Lung microvascular endothelial cell (primary cell): ENCODE measurements at places on chromosomes 1 and 21. TPM values are rescaled to one million over a fixed set of nuclear protein-coding genes. Genes with fewer than 3 reads are reported as not detected.

GRCh38 chr1:40064797-40065499, 24.4 kb downstream of the CAP1 start:
- DNase-seq: no peak

Gene S100A11
- 4.8 and 18.7 TPM in 2 replicates for total RNA-seq

DNA sequence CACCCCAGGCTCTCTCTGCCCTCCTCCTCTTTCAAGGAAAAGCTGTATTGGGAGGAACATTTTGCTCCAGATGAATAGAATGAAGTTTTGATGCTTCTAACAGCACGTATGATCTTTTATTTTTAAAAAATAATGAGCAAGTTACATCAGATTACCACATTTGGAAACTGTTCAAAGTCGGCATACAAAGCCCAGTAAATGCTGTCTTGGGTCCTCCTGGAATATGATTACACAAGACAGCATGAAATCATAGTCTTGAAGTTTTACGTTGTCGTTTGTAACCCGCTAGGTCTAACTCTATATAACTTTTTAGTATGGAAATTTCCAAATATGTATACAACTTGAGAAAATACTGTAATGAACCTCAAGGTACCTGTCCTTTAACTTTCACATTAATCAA, 385.6 kb downstream of the HLX start:
- DNase-seq: no peak

DNA sequence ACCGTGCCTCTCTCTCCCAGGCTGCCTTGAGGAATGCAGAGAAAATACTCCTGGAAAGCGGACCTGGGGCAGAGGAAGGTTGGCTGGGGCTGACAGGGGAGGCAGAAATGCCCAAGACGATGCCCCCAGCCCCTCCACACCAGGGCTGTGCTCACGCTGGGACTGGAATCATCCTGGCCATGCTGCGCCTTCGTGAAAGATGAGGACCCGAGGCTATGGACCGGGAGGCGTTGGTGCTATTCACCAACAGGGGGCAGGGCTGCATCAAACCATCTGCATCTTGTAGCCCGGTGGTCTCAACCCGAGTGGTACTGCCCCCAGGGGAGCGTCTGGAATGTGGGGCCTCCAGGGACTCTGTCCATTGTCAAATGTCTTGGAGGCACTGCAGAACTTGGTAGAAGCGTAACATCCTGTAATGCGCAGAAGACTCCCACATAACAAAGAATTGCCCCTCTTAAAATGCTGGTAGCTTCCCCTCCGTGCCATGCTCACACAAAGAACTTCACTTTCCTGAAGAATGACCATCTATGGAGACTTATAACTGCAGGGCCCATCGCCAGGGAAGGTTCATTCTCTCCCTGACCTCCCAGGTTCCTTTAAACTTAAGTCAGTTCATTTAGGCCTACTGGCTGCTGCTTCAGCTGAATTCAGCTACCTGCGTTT, 251.2 kb downstream of the RRAGC start:
- DNase-seq: peak; percentile 12

Gene CELA2A
- not detected in 2 replicates for total RNA-seq

DNA sequence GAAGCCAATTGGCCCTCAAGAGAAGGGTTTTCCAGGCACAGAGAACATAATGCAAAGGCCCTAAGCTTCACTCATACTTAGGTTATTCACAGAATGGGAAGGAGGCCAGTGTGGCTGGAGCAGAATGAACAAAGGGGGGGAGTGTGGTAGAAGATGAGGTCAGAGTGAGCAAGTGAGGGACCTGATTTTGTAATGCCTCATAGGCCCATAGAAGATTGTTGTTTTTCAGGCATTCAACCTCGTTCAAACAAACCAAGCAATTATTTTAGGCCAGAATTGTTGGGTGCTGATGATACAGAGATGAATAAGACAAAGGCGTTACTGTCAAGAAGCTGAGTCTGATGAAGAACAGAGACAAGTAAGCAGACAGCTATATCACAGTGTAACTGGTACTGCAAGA, 54.5 kb upstream of the RAP1A start:
- no peak for DNase-seq

Gene GPR37L1
- under 0.01 TPM in 1 of 2 replicates, not detected in the other for total RNA-seq

Gene TFF2
- not detected in 2 replicates for total RNA-seq

DNA sequence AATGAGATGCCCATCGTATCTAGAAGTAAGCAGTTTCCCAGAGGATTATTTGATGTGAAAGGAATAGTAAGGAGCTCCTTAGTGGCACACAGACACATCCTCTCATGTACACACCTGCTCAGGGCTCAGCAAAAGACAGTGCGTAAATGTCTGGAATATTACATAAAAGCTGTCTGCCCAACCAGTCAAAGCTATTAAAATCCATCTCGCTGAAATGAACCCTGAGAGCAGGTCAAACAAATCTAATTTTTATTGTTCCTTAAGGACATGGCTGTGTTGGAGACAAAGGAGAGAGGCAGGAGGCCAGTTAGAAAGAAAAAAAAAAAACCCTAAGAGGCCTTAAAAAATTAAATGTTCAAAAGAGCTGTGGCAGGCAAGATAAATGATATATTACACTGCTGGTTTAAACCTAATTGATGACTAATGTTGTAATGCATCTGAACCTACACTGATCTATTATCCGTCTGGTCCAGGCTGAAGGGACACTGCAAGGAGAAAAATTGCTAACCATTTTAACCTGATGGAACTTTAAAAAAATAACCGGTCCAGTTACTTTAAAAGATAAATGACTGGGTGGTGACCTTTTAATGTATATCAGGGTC, 58.5 kb upstream of the FGGY start:
- DNase-seq: no peak

Gene COL8A2
- total RNA-seq: 0.44 and 1.6 TPM in 2 replicates

DNA sequence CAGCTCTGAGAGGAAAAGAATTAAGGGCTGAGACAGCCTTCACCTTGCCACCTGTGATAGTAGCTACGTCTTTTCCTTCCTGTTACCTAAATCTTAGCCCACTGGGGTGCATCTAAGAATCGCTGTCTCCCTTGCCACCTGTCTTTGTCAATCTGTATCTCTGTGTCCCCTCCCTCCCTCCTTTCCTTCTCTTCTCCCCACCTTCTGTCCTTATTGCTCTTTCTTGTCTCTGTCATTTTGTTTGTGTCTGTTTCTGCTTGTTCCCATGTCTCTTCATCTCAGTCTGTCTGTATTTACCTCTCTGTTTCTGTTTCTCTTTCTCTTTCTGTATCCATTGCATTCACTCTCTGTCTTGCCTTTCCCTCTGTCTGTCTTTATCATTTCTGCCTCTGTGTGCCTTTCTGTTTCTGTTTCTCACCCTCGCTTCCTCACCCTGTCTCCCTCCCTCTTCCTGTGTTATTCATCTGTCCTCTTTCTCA, 30.2 kb downstream of the SLC22A15 start:
- DNase-seq: no peak

Gene OR2T11
- total RNA-seq: not detected in 2 replicates

GRCh38 chr1:155931332-155932038, 2.7 kb downstream of the KHDC4 start:
- DNase-seq: no peak

DNA sequence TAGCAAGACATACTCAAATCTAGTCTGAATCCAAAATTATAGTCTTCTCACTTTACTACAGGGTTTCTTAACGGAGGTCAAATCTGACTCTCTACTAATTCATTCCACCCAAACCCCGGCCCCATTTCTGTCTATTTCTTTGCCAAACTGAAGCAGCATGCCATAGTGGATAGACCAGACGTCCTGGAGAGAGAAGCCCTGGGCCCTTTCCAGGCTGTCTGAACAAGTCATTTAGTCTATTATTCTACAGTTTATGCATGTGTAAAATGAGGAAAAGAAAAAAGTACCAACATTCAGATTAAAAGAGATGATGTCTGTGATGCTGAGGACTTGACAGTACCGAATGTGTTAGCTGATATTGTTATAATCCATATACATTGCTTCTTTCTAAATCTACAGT, 95.0 kb downstream of the GDAP2 start:
- no peak for DNase-seq

Gene INTS3
- 12.2 and 20.6 TPM in 2 replicates for total RNA-seq

- peak; percentile 7 for DNase-seq
Observed at GRCh38 chr1:30842697-30843354, 65.7 kb downstream of the SDC3 start.

DNA sequence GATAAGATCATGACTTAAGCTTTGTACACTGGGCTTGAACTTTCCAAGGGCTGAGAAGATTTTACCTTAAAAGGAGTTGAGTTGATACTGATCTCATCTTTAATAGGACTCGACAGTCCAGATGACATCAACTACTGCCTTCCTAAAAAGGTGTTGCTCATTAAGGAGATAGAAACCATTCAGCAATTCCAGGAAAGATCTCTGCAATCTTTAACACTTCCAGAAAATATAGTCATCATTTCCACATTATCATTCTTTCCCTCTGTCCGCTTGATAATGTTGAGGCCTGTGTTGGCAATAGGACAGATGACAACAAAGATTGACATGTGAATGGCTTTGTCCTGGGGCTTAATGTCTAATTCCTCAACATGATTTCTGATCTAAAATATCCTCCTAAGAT, 145.4 kb upstream of the C1orf21 start:
- no peak for DNase-seq

DNA sequence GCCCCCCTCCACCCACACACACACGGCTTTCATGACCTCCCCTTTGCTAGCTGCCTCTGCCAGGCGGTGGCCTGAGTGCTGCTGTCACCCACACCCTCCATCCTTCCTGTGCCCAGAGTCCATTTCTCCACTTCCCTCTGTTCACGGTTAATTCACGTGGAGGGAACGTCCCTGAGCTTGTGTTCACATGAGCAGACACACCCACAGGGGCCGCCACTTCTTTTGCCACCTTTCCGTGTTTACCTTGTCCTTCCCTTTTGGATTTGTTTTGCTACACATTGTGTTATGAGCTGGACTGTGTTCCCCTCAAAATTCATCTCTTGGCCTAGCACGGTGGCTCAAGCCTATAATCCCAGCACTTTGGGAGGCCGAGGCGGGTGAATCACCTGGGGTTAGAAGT, 128.0 kb downstream of the ETS2 start:
- DNase-seq: no peak

DNA sequence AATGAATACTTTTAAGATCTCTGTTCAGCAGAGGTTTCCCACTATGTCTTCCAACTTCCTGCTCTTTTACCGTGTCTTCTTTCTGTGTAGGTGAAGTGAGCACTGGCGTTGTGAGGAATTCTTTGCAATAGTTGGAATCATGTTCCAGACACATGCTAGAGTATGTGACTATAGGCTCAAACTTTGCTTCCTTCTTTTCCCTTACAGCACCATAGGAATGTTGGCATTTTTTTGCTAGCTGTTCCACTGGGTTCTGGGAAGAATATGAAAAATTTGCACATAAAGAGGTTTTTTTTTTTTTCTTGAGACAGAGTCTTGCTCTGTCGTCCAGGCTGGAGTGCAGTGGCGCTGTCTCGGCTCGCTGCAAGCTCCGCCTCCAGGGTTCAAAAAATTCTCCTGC, 15.7 kb upstream of the HUNK start:
- DNase-seq: no peak

DNA sequence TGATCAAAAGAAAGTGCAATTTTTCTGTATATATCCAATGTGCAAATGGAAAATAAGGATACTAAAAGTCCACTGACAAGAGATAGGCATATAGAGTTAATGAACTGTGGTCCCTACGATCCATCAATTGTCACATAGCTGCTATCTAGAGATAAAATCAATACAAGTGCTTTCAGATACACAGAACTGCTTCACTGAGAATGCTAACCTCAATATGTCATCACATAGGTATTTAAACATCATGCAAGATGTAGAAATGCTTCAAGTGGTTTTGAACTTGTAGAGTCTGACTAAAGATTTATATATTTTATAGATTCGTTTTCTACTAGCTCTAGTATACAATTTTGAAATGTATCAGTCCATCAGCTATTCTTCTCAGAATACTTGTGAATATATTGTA, 1604.7 kb downstream of the PLA2G4A start:
- no peak for DNase-seq

DNA sequence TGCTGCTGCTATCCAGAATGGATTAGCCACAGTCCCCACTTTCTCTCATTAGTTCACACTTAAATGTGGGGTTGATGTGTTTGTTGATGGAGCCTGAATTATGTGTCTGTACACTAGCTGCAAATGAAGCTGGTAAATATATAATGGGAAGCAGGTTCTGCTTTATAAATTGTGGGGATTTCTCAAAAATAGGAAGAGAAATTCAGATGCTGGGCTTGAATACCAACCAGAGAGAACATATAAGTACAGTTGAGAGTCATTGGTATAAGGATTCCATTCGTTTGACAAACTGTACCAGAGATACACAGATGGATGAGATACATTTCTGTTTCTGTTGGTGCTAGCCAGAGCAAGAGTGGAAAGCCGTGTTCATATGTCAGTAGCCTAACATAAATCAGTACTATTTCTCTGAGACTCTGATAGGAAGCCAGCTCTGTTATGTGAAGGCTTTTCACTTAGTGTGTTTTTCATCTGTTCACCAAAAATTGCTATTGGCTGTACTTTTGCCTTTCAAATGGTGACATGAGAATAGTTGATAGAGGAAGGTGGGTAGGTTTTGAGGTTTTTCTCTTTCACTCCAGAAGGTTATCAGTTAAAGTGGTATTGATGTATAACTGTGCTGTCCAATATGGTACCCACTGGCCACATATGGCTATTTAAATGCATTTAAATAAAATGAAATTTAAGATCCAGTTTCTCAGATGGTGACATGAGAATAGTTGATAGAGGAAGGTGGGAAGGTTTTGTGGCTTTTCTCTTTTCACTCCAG, 15.6 kb downstream of the SMG7 start:
- DNase-seq: no peak

- no peak for DNase-seq
Observed at GRCh38 chr1:180065408-180065807, 89.3 kb upstream of the QSOX1 start.

Gene RFX5
- 32.9 and 38.3 TPM in 2 replicates for total RNA-seq

Gene B3GALT5
- not detected in 2 replicates for total RNA-seq

- no peak for DNase-seq
Observed at GRCh38 chr1:199101139-199101538, 462.3 kb downstream of the PTPRC start.

Gene S100A7A
- total RNA-seq: not detected in 2 replicates

DNA sequence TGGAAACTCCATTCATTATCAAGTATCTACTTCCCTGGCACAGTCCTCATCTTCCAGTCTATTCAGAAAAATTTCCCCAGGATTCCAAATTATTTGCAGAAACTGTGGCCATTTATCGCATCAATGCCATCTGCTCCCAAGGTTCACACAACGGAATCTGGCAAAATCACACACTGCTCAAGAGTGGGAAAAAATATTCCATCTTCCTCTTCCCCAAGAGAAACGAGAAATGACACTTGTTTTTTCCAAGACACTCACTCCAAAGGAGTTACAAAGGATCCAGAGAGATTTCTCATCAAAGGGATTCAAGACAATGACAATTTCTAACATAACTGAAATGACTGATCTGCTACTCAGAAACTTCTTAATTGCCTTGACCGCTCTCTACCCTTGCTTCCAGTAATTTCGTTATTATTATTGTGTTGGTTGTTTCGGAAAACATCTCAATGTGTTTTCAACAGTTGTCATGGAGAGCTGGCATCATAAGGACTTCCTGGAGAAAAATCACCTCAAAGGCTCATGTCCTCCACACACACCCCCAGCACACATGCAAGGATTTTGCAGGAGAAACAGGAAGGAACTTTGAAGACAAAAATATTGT, 128.0 kb downstream of the PSMG1 start:
- DNase-seq: peak; percentile 44

GRCh38 chr1:3774276-3774945, 1.9 kb downstream of the SMIM1 start:
- DNase-seq: no peak
